Stimulated activated CD4-positive, alpha-beta T cell treated with anti-CD3 and anti-CD28 coated beads, Interleukin-15, amount 100 ng/mL, for 48 hours (primary cell): ENCODE measurements at places on chromosomes 5 and 9.
A peak's percentile ranks its signal among the peaks of the same experiment; 100 is the strongest.

GRCh38 chr5:59354811-59355210 is 538.7 kb downstream of the PDE4D start:
- DNase-seq, result no peak

- no peak for DNase-seq
Measured at GRCh38 chr5:59207401-59207800, 624.5 kb downstream of the RAB3C start.

DNA sequence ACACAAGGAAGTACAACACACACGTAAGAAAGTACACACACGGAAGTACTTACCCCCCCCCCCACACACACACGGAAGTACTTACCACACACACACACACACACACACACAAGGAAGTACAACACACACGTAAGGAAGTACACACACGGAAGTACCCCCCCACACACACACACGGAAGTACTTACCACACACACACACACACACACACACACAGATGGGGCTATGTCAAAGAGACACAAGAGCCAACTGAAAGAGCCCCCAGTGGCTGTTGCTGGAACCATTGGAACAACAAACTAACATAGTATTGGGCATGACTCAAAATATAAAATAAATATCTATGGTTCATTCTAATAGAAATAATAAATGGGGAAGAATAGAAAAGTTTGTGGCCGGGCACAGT is 4.9 kb upstream of the MAPK9 start:
- no peak for DNase-seq

GRCh38 chr5:474840-475661 is 32.1 kb downstream of the EXOC3 start:
- DNase-seq, result no peak

DNA sequence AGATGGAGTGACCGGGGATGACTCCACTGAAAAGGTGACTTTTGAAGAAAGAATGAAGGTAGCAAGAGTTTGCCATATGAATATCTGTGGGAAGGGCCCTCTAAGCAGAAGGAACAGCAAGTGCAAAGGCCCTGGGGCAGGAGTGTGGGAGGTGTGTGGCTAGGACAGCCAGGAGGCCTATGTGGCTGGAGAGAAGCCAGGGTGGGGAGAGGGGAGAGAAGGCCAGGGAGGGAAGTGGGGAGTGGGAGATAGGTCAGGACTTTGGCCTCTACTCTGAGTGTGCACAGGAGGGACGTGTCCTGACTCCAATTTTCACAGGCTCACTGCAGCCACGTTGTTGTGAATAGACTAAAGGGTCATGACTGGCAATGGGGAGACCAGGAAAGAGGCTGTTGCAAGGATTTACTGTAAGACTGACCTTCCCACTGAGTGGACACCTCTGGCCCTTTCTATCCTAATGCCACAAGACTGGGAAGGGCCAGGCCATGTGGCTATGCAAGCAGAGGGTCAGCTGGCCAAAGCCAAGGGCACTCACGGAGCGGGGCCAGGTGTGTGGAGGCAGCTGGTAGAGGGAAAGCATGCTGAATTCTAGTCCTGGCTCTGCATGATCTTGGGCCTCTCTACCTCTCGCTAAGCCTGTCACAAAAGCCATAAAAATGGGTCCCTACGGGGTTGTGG is 172.4 kb downstream of the PAX5 start:
- no peak for DNase-seq

DNA sequence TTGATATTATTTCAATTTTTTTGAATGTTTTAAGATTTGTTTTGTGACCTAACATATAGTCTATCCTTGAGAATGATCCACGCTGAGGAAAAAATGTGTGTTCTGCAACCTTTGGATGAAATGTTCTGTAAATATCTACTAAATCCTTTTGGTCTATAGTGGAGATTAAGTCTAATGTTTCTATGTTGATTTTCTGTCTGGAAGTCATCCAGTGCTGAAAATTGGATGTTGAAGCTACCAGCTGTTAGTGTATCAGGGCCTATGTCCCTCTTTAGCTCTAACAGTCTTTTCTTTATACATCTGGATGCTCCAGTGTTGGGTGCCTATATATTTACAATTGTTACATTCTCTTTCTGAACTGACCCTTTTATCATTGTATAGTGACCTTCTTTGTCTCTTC is 422.3 kb downstream of the TMEM232 start:
- no peak for DNase-seq

DNA sequence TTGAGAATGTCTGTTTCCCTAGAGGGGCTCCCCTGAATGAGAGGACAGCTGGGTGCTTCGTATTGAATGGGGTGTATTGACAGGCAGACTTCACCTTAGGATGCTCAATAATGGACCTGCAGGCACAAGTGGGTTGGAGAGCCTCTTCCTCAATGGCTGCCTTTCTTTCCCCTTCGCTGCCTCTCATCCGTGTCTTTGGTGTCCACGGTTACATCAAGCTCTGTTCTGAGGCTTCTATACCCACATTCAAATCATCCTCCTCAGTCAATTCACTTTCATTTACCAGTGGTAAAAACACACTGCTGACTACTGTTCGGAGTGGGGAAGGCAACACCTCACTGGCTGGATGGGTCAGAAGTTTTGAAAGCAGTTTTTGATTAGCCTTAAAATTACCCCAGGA is 20.6 kb downstream of the LIX1 start:
- DNase-seq, result no peak

DNA sequence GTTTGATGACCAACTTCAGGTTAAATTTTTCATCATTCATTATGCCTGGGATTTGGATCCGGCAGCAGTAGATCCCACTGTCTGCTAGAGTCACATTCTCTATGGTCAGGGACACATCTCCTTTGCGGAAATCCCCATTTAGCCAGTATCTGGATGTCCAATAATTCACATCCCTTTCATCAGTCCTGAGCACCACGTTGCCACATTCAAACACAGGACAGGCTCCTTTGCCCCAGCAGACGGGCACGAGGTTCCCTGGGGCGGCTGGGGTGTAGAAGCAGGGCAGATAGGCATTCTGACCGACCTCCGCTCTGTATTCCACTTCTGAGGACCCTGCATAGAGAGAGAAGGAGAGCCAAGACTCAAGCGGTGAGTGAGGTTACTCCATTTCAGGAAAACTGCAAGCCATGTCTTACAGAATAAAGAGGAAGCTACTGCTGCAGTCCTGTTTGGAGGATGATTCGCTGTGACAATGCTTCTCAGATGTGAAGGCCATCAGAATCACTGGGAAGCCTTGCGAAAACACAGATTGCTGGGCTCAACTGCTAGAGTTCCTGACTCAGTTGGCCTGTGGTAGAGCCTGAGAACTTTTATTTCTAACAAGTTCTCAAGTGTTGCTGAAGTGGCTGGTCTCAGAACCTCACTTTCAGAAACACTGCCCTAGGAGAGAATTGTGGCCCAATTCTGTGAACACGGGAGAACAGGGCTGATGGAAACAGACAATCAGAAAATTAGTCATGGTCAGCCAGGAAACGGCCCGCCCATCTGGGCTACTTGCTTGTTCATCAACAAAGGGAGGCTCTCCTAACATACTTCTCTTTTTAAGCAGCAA is 2.0 kb downstream of the HAVCR2 start:
- peak; percentile 25 for DNase-seq

- no peak for DNase-seq
Measured at GRCh38 chr9:129826344-129826743, 2.4 kb upstream of the TOR1A start.

GRCh38 chr5:36598045-36598444 is 8.4 kb upstream of the SLC1A3 start:
- DNase-seq, result no peak

- DNase-seq, result no peak
Measured at GRCh38 chr5:95644351-95645042, 2.1 kb upstream of the RFESD start.

GRCh38 chr5:169011009-169011408 is 289.9 kb downstream of the SLIT3 start:
- no peak for DNase-seq

- DNase-seq, result no peak
Measured at GRCh38 chr9:76894198-76894597, 11.7 kb downstream of the PRUNE2 start.

GRCh38 chr5:136563489-136563888 is 198.1 kb upstream of the TRPC7 start:
- DNase-seq, result no peak

GRCh38 chr5:37933576-37933975 is 93.7 kb upstream of the GDNF start:
- no peak for DNase-seq

GRCh38 chr5:178545176-178545575 is 45.0 kb downstream of the COL23A1 start:
- no peak for DNase-seq

GRCh38 chr5:65512170-65512937 is 30.6 kb upstream of the ADAMTS6 start:
- no peak for DNase-seq

DNA sequence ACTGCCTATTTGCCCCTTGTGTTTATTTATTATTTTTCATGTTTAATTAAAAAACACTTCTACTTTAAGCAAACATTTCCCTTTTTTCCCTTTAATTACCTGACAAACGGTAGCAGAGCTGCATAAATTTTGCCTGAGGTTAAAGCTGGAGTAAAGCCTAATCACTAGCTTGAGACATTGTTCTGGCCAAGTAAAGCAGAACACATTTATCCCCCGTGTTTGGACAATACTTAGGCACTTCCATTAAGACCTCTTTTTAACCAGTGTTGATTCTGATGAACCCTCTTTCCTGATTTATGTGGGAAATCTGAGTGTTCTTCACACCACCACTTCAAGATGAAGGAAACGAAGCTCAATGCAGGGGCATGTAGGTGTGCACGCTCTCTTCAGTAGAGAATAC is 54.5 kb downstream of the BNC2 start:
- no peak for DNase-seq

- no peak for DNase-seq
Measured at GRCh38 chr9:24258626-24259025, 287.1 kb downstream of the IZUMO3 start.

- no peak for DNase-seq
Measured at GRCh38 chr5:96316017-96316416, 117.0 kb downstream of the PCSK1 start.

- DNase-seq, result no peak
Measured at GRCh38 chr5:149550594-149551226, 529 bp downstream of the CSNK1A1 start.

DNA sequence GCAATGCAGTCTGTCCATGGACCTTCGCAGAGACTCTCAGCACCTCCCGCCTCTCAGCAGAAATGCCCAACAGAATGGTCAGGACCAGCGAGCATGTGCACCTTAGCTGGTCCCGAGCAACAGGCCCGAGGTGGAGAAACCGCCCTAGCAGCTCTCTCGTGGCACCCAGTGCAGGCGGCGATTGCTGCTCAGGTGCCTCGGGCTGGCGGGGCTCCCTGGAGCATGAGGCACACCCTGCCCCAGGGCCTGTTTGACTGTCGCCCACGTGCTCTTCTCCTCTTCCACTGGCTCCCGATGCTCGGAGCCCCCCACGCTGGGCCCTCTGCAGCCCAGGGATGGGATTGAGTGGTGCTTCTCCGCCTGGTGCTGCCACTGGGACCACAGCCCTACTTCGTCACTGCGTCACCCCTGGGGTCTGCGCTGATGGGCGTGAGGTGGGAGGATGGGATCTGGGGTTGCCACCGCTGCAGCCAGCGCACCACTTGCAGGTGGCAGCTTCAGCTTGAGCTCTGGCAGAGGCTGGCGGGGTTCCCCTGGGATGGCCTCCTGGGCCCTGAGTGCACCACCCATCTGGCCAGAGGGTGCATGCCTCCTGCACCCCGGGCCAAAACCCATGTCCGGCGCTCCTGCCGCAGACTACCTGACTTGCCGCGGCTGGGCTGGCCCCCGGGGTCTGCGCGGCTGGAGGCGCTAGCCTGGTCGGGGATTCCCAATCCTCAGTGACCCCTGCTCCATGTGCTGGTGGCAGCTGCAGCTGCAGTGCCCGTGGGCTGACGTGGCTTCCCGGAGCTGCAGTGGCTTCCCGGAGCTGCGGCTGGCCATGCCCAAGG is 244.2 kb downstream of the FOXD4L6 start:
- no peak for DNase-seq

- no peak for DNase-seq
Measured at GRCh38 chr9:109452761-109453160, 45.3 kb downstream of the PTPN3 start.

DNA sequence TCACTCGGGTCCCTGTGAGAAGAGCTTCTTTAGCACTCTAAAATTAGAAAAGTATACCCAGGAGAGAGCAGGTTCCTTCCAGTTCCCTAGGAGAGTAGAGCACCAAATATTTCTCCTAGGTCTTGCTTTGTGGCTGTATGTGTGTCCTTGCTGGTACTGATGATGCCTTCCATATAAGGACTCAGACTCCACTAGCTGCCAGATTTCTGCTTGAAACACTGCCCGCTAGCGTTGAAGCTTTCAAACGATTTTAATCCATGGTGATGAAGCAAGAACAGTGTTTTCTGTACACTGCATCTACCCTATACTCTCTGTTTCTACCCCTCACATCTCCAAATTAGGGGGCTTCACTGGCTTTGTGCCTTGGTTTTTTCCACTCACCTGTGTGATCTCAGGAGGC is 2.4 kb upstream of the SMC2 start:
- DNase-seq, result no peak

GRCh38 chr9:131876486-131876885 is 136.6 kb upstream of the RAPGEF1 start:
- no peak for DNase-seq

DNA sequence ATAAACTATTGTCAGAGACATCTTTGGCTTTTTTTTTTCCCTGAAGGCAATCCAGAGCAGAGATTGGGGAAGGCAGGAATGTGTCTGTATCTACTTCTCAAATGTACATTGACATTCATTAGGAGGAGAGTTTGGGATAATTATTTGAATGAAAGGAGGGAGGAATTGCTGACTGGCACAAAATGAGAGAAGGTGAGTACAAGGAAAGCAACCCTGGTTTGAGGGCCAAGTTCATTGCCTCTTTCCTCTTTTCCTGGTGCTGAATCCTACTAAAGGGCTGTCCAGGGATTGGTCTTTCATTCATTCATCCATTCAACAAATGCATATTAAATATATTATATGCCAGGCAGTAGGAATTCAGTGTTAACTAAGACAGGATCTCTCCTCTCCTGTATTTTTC is 18.8 kb upstream of the ANKHD1 start:
- DNase-seq, result no peak

GRCh38 chr5:180068519-180069090 is 3.0 kb downstream of the RNF130 start:
- DNase-seq, result no peak

DNA sequence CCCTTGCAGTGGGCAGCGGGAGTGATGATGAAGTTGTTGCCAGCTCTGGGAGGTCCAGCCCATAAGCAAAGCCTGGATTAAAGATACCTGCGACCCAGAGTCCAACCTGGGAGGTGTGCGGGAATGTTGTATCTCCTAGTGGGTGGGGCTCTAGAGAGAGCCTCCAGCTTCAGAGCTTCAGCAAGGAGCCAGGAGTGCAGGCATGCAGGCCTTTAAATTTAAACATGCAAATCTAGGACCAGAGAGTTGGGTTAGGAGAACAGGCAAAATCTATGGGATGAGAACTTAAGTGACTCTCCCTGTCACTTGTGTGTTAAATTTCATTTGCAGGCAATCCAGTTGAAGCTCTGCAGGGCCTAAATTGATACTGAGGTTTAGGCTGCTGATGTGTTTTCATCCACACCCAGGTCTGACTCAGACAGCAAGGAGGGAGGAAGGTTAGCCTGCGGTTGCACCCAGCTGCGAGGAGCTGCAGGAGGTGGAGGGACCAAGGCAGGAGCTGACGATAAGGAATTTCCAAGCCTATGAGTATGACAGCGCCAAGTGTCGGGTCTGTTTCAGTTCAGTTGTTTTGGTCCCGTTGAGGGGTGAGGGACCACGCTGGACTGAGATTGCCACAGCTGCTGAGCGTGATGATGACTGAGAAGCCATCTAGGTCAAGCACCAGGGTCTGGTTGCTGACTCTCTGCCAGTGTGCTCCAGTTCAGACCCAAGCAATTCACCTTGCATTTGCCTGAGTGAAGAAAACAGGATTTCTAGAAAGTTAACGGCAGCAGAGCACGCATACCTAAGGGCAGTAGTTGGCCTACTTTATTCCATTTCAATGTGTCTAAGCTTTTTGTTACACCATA is 243.0 kb downstream of the ICE1 start:
- no peak for DNase-seq
